ENCODE measurements at places on chromosomes 13 and 19. TPM values are rescaled to one million over a fixed set of nuclear protein-coding genes. Genes with fewer than 3 reads are reported as not detected.
A peak's percentile ranks its signal among the peaks of the same experiment; 100 is the strongest.

- peaks cover 10% of the 10 kb centered on the region for H3K36me3 ChIP-seq
- H3K4me1 ChIP-seq, result no peaks in the 10 kb centered on the region
- H3K27ac ChIP-seq, result peak within 1 kb of the TSS; percentile 35
- H3K4me3 ChIP-seq, result no peak within 1 kb of the TSS
These were observed at the start of gene ZNF667 for GRCh38 chr19:56476651-56477428. Gene ZNF667 (minus strand): TSS chr19:56477345. CDS start chr19:56462370, 14,975 bp downstream.

DNA sequence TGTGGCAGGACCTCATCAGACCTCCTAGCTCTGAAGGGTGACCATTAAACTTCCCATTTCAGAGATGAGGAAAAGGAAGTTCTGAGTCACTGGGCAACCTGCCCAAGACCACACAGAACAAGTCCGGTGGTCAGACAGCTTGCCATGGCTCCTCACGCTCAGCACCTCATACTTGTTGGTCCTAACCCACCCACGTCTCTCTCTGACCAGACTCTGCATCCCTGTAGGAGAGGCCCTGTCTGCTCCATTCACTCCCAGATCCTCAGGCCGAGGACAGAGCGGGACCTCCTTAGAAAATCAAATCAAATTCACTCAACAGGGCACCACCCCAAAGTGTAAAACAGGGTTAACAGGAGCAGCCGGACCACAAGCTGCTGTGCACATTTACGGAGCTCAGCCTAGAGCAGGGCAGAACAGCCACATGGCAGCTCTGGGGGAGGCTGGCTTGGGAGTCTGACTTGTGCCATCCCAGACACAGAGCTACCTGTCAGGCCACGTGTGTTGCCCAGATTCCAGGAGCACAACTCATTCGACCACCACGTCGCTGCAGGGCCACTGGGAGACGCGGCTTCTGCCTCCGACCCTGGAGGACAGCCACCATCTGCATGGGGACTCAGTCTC is 1.7 kb downstream of the MIER2 start:
- H3K4me3 ChIP-seq, result peak overlapping the region; percentile 88
- DNase-seq, result peak; percentile 73
- peaks cover 58% of the 10 kb centered on the region for H3K4me1 ChIP-seq
- no peaks in the 10 kb centered on the region for H3K27me3 ChIP-seq
- H3K27ac ChIP-seq, result peak overlapping the region; percentile 89
- peaks cover 9% of the 10 kb centered on the region for H3K36me3 ChIP-seq

GRCh38 chr13:94318418-94318817 is 161.1 kb downstream of the DCT start:
- H3K27me3 ChIP-seq, result no peaks in the 10 kb centered on the region
- H3K4me3 ChIP-seq, result no peak overlapping the region
- no peak overlapping the region for H3K27ac ChIP-seq

- no peak for DNase-seq
- no peaks in the 10 kb centered on the region for H3K36me3 ChIP-seq
- no peak overlapping the region for H3K27ac ChIP-seq
- H3K27me3 ChIP-seq, result peaks cover 17% of the 10 kb centered on the region
These were observed 1.9 kb downstream of the SCEL start for GRCh38 chr13:77537289-77537919.

DNA sequence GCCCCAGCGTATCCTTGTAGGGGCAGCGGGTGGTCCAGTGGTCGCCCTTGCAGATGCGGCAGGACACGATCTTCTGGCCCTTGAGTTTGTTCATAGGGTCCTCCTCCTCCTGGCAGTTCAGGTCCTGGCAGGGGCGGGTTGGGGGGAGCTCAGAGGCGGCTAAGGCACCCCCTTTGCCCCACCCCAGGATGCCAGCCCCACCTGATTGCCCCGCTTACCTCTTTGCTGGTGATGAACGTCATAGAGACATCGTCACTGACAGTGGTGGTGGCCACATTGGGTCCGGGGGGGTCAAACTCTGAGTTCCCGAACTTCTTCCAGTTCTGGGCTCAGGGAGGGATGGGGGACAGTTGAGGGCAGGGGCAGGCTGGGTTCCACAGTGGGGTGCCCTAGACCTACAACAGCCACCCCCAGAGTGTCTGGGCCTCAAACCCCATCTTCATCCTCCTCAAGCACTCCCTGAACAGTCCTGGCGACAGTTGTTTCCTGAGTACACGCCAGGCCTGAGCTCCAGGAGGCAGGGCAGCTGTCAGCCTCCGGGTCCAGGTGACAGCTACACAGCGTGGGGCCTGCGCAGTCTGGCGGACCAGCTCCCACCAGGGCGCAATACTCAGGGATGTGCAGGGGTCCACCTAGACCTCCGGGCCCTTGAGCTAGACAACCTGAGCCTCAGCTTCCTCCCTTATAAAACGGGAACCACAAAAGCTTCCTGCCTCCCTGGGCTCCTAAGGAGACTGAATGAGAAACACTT is 2.7 kb downstream of the EIF3G start:
- H3K4me3 ChIP-seq, result no peak overlapping the region
- no peaks in the 10 kb centered on the region for H3K27me3 ChIP-seq
- no peak overlapping the region for H3K27ac ChIP-seq
- DNase-seq, result no peak
- H3K36me3 ChIP-seq, result peaks cover 6% of the 10 kb centered on the region
- peaks cover 29% of the 10 kb centered on the region for H3K4me1 ChIP-seq

RNASEH2B gene
- 23.5 TPM for total RNA-seq

OR4F17 gene
- total RNA-seq, result not detected

NLRP9 gene
- total RNA-seq, result not detected

SLITRK1 gene
- total RNA-seq, result 0.05 TPM

All from chondrocyte (in vitro differentiated cells).